ENCODE measurements at places on chromosomes 1 and 21.

- DNase-seq: no peak
These were observed 54.5 kb upstream of the APP start for GRCh38 chr21:26225046-26225445.

GRCh38 chr1:221708076-221708571 lies 33.8 kb downstream of the DUSP10 start:
- DNase-seq: no peak

DNA sequence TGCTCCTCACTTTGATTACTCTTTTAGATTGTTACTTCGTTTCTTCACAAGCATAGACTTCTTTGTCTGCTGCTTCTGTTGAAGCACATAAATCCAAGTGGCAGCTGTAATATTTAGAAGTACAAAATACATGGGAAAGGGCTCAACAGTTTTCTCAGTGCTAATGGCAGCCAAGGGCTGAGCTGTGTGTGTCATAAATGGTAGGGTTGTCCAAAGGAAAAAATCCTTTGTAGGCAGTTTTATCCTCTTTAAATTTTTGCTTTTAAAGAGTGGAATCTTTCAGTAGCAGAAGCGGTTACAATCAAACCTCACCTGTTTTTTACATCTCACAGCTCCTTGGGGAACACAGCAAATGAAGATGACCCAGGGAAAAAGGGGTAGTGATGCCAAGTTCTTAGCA lies 650.8 kb downstream of the PLPP3 start:
- DNase-seq: no peak

GRCh38 chr1:212012034-212012740 lies 23.2 kb downstream of the INTS7 start:
- DNase-seq: no peak

- DNase-seq: no peak
These were observed 24.4 kb upstream of the PTPRF start for GRCh38 chr1:43506233-43506632.

- DNase-seq: no peak
These were observed 12.1 kb downstream of the PRKACB start for GRCh38 chr1:84156210-84156621.

DNA sequence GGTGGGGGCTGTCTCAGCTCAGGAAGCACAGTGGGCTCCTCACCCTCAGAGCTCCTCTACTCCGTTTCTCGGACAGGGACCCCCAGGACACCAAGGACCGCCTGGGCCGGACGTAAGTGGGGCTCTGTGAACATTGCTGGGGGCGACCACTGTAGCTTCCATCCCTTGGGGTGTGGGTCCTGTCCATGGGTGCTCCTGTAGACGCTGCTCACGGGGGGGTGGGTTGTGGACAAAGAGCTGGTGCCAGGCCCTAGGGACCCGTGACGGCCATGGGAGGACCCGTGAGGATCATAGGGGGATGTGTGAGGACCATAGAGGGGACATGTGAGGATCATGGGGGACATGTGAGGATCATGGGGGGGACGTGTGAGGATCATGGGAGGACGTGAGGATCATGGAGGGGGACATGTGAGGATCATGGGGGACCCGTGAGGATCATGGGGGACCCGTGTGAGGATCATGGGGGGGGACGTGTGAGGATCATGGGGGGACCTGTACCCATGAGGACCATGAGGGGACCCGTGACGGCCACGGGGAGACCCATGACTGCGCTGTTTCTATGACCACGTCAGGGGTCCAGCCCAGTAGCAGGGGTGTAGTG lies 18.1 kb downstream of the COL6A1 start:
- no peak for DNase-seq

DNA sequence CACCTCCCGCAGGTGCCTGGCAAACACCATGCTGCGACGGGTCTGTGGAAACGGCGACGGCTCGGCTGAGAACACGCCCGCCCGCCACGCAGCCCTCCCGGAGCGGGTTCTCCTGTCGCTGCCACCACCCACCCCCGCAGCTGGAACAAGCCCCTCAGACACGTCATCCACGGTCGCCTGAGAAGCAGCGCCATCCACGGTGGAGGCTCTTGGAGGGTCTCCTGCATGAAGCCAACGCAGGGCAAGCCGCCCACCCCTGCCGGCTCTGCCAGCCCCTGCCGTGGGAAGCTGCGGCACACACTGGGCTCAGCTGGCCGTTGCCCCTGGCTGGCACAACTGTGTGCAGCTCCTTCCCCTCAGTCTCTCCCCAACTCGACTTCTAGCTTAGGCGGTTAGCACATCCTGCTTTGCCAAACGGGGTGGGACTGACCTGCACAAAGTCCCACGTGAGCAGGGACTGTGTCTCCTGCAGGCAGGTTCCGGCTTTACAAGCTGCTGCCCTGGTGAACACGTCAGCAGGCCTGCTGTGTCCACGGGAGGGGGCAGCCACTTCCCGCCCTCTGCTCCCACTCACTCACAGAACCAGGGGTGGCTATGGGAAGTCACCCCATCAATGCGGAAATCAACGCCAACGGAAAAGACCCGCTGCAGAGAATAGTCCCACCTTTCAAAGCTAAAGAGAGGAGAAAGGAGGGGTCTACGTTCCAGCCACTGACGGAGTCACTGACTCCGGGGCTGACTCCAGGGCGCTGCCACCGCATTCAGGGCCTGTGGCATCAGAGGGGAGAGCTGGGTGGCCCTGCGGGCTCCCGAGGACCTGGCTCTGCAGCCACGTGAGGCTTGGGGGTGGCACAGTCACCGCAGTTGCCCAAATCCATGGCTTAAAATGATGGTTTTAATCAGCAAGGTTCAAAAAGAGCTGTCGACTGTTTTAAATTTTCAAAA lies 10.3 kb downstream of the POFUT2 start:
- no peak for DNase-seq
